ENCODE measurements at places on chromosomes 5 and 9. TPM values are rescaled to one million over a fixed set of nuclear protein-coding genes. Genes with fewer than 3 reads are reported as not detected.

Gene GRIN3A
- total RNA-seq, result not detected

Gene CTNND2
- not detected for total RNA-seq

Gene ALDH1A1
- total RNA-seq, result 1.0 TPM

Gene FBLL1
- not detected for total RNA-seq

All from naive thymus-derived CD4-positive, alpha-beta T cell (primary cell).